Activated B cell treated with CpG ODN at 0.5 μM for 24 hours (primary cell): ENCODE measurements at places on chromosomes 1 and 21.

DNA sequence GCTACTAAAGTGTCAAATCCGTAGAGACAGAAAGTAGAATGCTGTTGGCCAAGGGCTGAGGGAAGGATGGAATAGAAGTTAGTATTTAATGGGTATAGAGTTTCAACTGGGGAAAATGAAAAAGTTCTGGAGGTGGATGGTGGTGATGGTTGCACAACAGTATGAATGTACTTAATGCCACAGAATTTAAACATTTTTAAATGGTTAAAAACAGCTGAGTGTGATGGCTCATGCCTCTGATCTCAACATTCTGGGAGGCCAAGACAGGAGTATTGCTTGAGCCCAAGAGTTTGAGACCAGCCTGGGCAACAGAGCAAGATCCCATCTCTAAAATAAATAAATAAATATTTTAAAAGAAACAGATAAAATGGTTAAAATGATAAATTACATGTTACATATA, 44.5 kb downstream of the PIK3R3 start:
- no peak for DNase-seq

- no peak for DNase-seq
Observed at GRCh38 chr1:115135681-115136080, 46.4 kb upstream of the TSPAN2 start.

DNA sequence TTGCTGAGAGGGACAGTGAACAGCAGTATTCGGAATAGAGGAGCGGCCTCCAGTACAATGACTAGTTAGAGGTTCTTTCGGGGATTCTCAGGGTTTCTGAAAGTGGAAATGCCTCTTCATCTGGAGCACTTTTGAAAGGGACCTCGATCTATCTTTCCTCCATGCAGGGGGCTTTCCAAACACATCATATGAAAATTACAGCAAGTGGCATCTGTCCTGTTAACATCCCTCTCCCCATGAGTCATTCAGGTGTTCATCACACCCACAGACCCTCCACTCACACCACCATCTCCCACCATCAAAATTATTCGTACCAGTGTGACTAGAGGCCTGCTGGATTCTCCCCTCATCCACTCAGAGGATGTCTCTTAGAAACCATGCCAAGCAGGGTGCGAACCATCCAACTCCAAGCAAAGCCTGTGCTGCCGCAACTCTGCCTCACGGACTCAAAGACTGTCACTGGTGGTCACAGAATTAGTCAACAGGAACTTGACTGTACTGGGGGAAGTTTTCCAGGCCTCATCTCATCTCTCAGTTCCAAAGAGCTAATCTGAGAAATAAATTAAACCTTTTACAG, 211.1 kb downstream of the MRPL39 start:
- peak; percentile 33 for DNase-seq

DNA sequence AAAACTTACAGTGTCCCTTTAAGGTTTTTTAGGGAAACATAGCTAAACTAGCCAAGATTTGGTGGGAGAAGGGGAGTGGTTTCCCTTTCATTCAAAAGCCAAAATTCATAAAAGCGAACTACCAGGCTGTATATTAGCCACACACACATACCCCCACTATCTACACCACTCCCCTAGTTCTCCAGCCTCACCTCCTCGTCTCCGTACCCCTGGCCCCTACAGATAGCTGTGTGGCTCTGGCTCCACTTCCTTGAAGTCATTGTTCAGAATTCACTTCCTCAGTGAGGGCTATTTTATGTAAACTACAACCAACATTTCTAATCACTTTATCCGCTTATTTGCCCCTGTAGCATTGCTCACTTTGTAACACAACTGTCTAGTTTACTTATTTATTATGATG, 5.3 kb upstream of the DPH5 start:
- DNase-seq, result no peak

DNA sequence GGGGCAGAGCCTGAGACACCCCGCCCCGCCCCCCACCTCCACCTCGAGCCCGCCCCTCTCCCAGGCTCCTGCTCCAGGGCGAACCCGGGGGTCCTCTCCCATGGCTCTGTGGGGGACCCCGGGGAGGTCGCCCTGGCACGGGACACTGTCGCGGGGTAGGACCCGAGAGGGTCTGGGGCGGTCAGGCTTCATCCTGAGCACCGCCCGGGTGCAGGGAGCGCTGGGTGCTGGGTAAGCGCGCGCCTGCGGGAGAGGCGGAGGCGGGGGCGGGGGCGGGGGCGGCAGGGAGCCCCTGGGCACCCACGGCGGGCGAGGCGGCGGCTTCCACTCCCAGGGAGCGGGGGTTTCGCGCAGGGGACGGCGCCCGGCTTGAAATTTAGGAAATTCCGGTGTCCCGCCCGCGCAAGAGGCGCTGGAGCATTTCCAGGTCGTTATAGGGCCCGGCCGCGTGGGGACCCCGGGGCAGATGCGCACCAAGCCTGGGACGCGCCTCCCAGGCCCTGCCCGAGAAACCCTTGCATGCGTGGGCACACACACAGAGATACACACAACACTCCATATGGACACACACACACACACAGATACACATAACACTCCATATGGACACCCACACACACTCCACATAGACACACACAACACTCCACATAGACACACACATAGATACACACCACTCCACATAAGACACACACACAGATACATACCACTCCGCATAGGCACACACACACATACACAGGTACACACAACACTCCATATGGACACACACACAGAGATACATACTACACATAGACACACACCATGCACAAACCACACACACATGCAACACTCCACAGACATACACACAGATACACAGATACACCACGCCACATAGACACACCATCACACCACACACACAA, 48.7 kb upstream of the SLC19A1 start:
- DNase-seq, result peak; percentile 38

DNA sequence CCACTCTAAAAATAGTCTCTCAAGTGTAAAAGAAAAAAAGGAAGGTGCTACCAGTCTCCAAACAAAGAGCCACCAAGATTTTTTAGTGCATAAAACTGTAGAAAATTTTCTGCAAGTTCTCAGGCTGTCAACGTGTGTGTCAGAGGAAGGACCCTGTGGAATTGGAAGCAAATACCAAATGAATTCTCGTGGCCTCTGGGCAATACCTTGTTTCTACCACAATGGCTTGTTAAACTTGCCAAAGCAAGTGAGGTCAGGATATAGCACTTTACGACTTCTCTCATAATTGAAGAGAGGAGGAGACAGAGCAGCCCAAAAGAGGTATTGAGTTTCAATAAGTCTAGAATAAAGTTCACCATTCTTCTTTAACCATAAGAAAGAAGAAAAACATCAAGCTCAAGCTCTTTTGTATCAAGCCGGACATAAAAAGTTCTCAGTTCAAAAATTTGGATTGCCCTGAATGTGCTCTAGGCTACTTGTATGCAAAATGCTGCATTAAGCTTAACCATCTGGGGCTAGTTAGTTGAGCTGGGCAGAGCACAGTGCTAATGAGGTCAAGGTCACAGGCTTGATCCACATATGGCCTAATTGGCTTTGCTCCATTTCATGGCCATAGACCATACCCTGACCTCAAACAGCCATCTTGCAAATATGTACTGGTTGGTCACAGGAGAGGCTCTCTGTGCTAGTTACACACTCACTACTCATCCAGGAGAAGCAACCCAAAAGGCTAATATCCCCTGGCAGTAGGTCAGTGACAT, 60.5 kb downstream of the TBX15 start:
- DNase-seq, result no peak

GRCh38 chr1:193473932-193474331, 287.5 kb upstream of the B3GALT2 start:
- DNase-seq, result no peak

DNA sequence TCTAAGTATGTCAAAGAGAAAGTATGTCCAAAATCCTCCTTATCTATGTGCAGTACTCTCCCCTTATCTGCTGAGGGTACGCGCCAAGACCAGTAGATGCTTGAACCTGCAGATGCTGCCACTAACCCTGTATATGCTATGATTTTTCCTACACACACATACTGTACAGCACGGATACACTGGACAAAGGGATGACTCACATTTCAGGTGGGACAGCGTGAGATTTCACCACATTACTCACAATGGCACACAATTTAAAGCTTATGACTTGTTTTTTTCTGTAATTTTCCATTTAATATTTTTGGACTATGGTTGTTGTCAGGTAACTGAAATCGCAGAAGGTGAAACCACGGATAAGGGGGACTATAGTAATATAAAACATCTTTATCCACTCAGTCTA, 4.1 kb downstream of the ORC1 start:
- DNase-seq, result no peak

- DNase-seq, result no peak
Observed at GRCh38 chr21:38487901-38488639, 10.2 kb downstream of the ERG start.

- no peak for DNase-seq
Observed at GRCh38 chr1:156160000-156160742, 6.8 kb downstream of the SEMA4A start.

- DNase-seq, result no peak
Observed at GRCh38 chr1:202133001-202133400, 10.3 kb downstream of the GPR37L1 start.

DNA sequence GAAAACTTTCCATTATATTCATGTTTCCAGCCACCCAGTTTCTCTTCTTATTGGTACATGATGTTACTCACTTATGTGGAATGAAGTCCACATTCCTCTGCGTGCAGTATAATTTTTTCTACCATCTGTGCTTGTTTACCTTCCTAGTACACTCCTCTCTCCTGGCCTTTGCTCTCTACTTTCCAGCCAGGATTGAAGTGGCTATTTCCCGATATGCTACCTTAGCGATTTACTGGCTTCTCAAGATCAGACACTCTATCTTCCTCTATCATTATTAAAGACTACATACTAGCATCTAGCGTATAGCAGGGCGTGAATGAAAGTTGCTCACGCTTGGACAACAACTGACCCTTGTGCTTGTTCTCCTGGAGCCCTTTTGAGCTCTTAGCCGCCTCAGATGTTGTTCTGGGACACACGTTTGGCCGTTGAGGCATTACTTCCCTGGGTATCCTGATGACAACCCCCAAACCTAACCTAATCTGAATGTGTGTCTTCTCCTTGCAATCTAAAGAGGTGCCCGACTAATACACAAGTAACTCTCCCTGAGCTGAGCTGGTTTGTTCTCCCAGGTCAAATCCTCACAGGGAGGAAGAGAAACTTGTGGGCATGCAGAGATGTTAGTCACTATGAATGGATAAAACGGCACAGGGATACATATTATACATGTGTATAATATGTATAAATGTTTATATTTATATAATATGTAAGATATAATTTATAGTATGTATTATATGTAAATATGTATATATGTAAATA, 13.4 kb upstream of the MTARC2 start:
- no peak for DNase-seq

- no peak for DNase-seq
Observed at GRCh38 chr21:41459884-41460534, 34.0 kb downstream of the MX1 start.

DNA sequence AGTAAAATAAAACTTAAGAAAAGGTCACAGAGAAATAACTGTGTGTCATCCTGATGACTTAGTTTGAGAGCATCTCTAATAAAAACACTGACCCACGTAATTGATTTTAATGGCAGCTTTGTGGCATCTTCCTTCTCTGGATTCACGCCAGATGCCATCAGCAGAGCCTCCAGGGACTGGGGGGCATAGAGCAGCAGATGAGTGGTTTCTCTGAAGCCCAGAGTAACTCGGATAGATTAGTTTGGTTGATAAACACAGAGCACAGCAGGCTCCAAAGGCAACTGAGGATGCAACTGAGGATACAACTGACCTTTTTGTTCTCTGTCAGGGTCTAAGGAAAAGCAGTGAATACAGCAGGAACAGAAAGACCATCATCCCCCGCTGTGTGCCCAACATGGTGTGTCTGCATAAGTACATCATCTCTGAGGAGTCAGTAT, 180.8 kb downstream of the RPS6KC1 start:
- DNase-seq, result no peak

DNA sequence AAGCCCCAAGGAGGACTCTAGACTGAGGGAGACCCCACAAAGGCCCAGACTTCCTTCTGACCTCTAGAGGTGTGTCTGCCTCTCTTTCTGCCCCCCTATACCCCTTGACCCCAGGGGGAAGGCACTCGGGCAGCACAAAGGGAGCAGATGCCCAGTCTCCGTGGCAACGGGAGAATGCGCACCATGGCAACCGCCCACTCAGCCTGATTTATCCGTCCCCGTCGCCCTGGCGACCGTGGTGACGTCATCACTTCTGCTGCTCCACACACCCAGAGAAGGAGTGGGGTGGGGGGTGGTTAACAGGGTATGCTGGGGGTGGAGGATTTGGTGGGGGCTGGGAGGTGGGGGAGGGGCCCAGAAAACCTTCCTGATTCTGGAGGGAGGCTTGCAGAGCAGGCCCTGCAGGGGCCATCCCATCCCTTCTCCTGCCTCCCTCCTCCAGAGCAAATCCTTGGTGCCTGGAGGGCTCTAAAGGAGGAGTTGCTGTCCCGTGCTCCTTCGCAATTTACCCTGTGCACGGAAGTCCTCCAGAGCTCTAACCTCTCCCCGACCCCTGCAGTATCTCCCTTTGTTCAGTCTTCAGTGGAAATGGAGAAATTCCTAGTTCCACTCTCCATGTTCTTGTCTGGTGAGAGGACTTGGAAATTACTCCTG, 6.3 kb downstream of the CELF3 start:
- DNase-seq, result no peak

- DNase-seq, result no peak
Observed at GRCh38 chr1:247286134-247286670, 30.3 kb downstream of the VN1R5 start.
